ENCODE measurements at places on chromosomes 7 and 10. TPM values are rescaled to one million over a fixed set of nuclear protein-coding genes. Genes with fewer than 3 reads are reported as not detected.

The ABCC2 gene
- total RNA-seq: 1.5 TPM

The GARIN1A gene
- 0.22 TPM for total RNA-seq

The UCN3 gene
- total RNA-seq: not detected

The IQUB gene
- total RNA-seq: not detected

The CYP2C19 gene
- total RNA-seq: not detected

The ETV1 gene
- total RNA-seq: 0.31 TPM

The ADARB2 gene
- total RNA-seq: not detected

The TMEM178B gene
- 1.1 TPM for total RNA-seq

The MAD1L1 gene
- 43.6 TPM for total RNA-seq

- H3K4me3 ChIP-seq: peak within 1 kb of the TSS; percentile 77
- H3K4me1 ChIP-seq: peaks cover 35% of the 10 kb centered on the region
- peak; percentile 94 for DNase-seq
These were observed at the start of gene FAM24B for GRCh38 chr10:122879339-122880273. FAM24B (minus strand) TSS chr10:122879581; CDS start chr10:122850515, 29,066 bp downstream.

- no peaks in the 10 kb centered on the region for H3K4me1 ChIP-seq
- no peak for DNase-seq
- no peak overlapping the region for H3K4me3 ChIP-seq
- no peaks in the 10 kb centered on the region for H3K36me3 ChIP-seq
These were observed 72.8 kb upstream of the PPIF start for GRCh38 chr10:79274279-79275104.

DNA sequence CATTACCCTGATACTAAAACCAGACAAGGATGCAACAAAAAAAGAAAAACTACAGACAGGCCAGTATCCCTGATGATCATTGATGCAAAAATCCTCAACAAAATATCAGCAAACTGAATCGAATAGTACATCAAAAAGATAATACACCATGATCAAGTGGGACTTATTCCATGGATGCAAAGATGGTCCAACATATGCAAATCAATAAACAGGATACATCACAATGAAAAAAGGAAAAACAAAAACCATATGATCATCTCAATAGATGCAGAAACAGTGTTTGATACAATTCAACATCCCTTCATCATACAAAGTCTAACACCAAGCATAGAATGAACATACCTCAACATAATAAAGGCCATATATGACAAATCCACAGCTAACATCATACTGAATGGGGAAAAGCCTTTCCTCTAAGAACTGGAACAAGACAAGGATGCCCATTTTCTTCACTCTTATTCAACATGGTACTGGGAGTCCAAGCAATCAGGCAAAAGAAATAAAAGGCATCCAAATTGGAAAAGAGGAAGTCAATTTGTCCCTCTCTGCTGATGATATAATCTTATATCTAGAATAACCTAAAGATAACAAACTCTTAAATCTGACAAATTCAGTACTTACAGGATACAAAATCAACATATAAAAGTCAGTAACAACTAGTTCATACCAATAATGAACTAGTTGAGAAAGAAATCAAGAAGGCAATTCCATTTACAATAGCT lies 48.8 kb upstream of the ASAH2 start:
- no peaks in the 10 kb centered on the region for H3K36me3 ChIP-seq
- H3K4me3 ChIP-seq: no peak overlapping the region
- H3K27me3 ChIP-seq: no peaks in the 10 kb centered on the region

DNA sequence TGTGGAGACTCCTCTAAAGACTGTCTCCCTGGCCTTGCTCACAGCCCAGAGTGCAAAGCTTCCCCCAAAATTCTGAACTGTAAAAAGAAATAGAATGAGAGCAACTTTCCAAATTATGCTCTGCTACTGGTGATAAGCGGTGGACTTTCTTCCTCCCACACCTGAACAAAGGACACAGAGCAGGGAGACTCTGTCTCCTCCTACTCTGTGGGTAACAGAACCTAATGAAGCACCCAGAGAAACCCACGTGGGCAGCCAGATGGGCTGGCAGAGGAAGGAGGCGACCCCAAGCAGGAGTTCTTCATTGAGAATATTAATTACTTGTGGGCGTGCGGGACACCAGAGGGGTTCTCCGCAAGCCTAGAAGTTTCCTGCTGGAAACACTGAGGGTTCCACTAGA lies 139.5 kb downstream of the KMT2E start:
- no peak overlapping the region for H3K4me3 ChIP-seq
- no peaks in the 10 kb centered on the region for H3K36me3 ChIP-seq
- DNase-seq: no peak
- no peaks in the 10 kb centered on the region for H3K4me1 ChIP-seq

GRCh38 chr7:16982640-16983350 lies 101.0 kb upstream of the AGR3 start:
- H3K27ac ChIP-seq: no peak overlapping the region
- no peak for DNase-seq
- no peaks in the 10 kb centered on the region for H3K4me1 ChIP-seq
- no peaks in the 10 kb centered on the region for H3K36me3 ChIP-seq
- H3K4me3 ChIP-seq: no peak overlapping the region

DNA sequence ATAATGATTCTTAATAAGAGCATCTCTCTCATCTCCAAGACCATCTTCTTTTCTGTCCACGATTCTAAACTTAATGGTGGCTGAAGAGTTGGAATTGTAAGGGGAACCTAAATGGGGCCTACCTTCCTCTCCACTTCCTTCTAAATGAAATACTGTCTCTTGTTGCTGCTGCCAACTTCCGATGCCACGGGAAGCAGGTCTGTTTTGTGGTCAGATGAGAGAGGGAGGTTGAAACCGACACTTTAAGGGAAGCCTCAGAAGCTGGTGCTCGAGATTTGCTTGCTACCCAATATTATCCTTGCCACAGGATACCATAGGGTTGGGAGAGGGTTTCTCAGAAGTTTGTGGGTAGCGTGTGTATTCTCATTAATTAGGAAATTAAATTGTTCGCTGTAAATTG lies 464.1 kb downstream of the SUGCT start:
- DNase-seq: no peak
- no peak overlapping the region for H3K27ac ChIP-seq
- no peaks in the 10 kb centered on the region for H3K27me3 ChIP-seq

- peaks cover 62% of the 10 kb centered on the region for H3K4me1 ChIP-seq
- peaks cover 66% of the 10 kb centered on the region for H3K27me3 ChIP-seq
- peak within 1 kb of the TSS; percentile 85 for H3K27ac ChIP-seq
- no peaks in the 10 kb centered on the region for H3K36me3 ChIP-seq
These were observed at the start of gene TNRC18 for GRCh38 chr7:5423306-5423975. TNRC18 (minus strand) TSS chr7:5423834; CDS start chr7:5421246, 2,588 bp downstream.

DNA sequence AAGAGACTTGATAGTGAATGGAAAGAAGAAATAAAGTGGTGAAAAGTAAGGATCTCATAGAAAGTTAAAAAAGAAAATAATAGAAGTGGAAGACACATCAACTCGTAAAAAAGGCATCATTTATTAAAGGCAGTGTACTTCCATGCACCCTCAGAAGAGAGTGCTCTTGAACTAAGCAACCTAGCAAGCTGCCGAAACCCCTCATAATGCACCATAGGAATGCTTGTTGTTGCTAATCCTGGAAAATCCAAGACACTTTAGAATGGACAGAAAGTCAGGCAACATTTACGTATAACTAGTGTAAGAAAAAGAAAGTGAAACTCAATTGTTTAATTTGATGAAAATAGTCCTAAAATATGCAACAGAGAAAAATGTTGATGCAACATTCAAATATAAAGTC lies 12.8 kb downstream of the TFPI2 start:
- no peak overlapping the region for H3K27ac ChIP-seq
- no peaks in the 10 kb centered on the region for H3K27me3 ChIP-seq

DNA sequence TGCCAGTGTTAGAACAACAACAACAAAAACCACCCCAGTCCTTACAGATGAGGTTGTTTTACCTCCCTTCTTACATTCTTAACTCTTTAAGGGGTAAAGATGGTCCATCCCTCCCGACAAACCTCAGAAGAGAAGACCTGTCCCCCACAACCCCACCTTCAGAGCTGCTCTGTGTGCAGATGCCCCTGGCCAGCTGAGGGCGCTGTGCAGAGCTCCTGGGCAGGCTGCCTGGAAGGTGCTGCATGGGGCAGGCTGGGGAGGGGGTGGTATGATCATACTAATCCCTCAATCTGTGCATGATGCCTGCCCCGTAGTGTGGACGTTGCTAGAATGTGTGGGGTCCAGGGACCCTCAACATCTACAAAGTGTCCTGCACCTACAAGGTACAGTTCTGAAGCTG lies 387.1 kb downstream of the INHBA start:
- H3K27ac ChIP-seq: no peak overlapping the region
- no peak for DNase-seq
- no peaks in the 10 kb centered on the region for H3K4me1 ChIP-seq
- H3K4me3 ChIP-seq: no peak overlapping the region

GRCh38 chr7:2853147-2853546 lies 9.0 kb upstream of the GNA12 start:
- H3K27me3 ChIP-seq: no peaks in the 10 kb centered on the region
- no peaks in the 10 kb centered on the region for H3K36me3 ChIP-seq
- peaks cover 4% of the 10 kb centered on the region for H3K4me1 ChIP-seq
- DNase-seq: no peak

GRCh38 chr7:155003376-155004214 lies 671 bp upstream of the PAXIP1 start:
- H3K4me3 ChIP-seq: peak overlapping the region; percentile 59
- DNase-seq: peak; percentile 81
- H3K4me1 ChIP-seq: peaks cover 16% of the 10 kb centered on the region
- H3K27me3 ChIP-seq: no peaks in the 10 kb centered on the region

GRCh38 chr7:32536585-32536984 lies 41.3 kb downstream of the AVL9 start:
- no peak overlapping the region for H3K4me3 ChIP-seq
- H3K27ac ChIP-seq: no peak overlapping the region
- DNase-seq: no peak

- H3K4me3 ChIP-seq: no peak overlapping the region
- H3K27ac ChIP-seq: no peak overlapping the region
- no peak for DNase-seq
- H3K36me3 ChIP-seq: no peaks in the 10 kb centered on the region
- no peaks in the 10 kb centered on the region for H3K27me3 ChIP-seq
These were observed 129.9 kb downstream of the CFAP58 start for GRCh38 chr10:104483582-104483981.

All from CD8-positive, alpha-beta memory T cell (primary cell).